ENCODE measurements at places on chromosomes 11 and 22.

DNA sequence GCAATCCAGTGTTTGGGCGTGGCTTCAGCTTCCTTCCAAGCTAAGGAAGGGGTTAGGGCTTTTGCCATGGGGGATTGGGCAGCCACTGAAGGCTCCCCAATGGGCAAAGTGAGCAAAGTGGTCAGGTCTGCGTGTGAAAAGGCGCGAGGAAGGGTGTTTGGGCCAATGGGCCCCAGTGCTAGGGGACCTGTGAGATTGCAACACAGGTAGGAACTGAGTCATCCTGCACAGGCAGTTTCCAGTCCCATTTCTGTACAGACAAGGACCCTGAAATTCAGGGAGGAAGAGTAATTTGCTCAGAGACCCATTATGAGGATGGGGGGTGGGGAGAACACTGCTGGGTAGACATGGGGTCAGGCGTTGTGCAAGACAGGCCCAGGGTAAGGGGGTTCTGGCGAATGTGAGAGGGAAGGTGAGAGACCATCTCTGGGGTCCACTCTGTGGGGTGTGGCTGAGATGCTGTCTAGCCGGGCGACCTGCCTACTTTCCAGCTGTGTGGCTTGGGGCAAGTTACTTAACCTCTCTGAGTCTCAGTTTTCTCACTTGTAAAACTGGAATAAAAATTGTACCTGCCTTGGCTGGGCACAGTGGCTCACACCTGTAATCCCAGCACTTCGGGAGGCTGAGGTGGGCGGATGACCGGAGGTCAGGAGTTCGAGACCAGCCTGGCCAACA lies 7.3 kb downstream of the CCDC88B start:
- no peak for DNase-seq

DNA sequence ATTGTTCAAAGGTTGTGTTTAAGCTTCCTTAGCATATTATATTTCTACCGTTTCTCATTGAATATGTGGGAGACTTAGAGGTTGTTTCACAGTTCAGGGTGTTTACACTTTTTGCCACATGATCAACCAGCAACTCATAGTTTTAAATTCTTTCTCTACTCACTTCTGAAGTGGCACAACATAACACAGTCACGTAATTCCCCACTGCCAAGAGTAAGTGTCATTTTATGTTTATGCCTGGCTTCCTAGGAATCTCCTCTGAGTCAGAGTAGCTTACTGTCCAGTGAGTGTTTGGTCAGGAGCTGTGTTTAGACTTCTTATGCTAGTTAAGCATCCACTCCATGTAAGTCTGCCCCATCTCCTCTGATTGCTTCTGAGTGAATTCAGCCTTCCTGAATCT lies 520.8 kb upstream of the KIRREL3 start:
- DNase-seq = no peak

GRCh38 chr11:121563900-121564822 lies 111.4 kb upstream of the SORL1-AS1 start:
- DNase-seq = no peak

- no peak for DNase-seq
Measured at GRCh38 chr11:118933486-118933885, 7.8 kb upstream of the BCL9L start.

DNA sequence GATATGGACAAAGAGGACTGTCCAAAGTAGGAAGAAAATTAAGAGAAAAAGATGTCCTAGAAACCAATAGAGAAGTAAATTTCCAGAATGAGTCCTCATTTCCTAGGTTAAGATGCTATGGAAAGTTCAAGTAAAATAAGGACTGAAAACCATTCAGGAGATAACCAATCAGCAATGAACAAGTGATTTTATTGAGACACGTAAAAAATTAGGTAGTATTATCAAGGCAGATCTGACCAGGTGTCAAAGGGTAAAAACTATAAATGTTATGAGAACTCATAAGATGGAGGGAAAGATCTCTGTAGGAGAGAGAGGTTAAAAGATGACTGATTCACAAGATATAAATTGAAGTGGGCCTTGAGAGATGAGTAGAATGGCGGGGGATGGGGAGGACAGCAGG lies 50.2 kb downstream of the SPATA19 start:
- DNase-seq = no peak

DNA sequence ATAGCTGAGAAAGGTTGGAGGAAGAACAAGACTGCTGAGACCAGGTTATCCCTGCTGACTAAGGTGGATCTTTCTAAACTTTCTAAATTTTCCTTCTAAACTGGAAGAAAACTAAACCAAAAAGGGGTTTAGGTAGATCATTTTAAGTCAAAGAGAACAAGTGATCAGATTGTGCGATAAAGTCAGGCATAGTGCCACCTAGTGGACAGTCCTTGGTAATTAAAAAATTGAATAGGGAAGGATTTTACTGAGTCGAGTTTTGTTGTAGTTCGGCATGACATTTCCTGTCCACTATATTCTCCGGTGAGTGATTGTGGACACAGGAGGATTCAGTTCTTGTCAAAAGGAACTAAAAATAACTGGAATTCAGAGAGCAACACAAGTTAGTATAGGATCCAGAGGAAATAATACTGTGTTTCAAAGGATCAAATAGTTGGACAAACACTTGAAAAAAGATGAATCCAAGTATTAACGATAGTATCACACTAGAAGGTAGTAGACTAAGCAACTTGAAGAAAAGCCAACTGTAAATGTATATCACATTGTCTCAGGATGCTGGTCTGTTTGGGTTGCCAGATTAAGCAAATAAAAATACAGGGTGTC lies 1236.4 kb downstream of the FAM181B start:
- DNase-seq = no peak

GRCh38 chr22:45704648-45705047 lies 33.0 kb downstream of the ATXN10 start:
- no peak for DNase-seq

DNA sequence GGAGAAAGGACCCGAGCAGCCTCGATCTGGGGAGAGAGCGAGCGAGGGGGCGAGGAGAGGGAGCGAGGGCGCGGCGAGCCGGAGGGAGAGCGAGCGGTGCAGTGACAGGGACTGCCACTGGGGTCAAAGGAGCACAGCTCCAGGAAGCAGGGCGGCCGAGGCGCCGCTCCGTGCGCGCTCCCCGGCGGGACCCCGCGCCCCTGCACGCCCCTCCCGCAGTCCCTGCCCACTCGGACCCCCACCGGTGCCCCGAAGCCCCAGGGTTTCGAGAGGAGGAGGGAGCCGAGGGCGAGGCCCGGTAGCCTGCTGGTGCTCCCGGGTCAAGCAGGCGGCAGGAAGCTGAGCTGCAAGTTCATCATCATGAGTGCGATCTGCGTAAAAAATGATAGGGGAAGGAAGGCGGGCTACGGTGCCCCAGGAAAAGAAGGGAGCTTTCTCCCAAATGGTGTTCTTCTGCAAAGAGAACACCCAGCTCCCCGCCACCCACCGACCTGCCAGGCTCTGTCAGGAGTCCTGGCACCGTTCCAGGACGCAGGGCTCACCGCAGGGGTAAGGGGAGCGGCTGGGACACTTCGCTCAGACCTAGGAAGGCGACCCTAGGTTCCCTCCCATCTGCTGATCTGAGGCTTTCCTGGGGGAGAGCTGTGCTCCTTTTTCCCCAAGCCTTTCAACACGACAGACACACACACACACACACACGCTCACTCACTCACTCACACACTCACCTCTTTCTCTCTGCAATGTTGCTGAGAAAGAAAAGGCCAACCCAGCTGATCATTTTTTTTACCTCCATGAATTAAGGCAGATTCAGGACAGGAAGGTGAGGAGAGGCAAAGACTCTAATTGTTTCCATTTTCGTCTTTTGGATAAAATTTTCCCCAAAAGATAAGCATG lies at the start of gene MPPED2:
MPPED2 (minus strand) TSS at position 103 of the 894 bp plus-strand sequence. CDS start 5,980 bp downstream, outside the sequence.
- peak; percentile 34 for DNase-seq

DNA sequence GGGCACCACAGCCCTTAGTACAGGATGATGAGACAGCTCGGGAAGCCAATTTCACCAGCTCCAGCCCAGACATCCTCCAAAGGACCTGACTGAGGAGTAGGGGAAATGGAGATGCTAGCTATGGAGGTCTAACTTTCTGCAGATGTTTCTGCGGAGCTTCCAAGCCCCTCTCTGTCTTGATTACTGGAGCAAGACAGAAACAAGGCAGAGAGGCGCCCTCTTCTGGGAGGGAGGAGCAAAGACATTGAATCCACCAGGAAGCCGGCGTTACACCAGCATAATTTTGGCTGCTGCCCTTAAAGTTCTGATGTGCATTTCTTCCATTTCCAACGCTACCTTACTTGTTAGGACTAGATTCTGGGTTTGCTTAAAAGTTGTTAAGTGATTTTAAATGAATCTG lies 107.3 kb upstream of the HSD17B12 start:
- no peak for DNase-seq

DNA sequence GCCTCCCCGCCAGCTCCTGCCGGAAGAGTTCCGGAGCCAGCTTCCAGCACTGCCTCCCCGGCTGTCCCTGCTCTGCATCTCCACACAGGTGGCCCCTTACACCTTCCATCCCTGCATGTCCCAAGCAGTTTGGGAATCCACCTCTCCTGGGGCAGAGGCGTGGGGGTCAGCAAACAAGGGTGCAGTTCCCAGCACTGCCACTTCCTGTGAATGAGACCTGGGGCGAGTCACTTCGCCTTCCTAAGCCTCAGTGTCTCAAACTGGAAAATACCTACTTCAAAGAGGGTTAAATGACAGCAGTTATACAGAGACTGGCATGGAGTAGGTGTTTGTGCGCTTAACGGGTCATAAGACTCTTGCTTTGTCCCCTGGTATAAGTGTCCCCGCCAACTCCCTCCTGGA lies 5.2 kb downstream of the CYTH4 start:
- DNase-seq = no peak

DNA sequence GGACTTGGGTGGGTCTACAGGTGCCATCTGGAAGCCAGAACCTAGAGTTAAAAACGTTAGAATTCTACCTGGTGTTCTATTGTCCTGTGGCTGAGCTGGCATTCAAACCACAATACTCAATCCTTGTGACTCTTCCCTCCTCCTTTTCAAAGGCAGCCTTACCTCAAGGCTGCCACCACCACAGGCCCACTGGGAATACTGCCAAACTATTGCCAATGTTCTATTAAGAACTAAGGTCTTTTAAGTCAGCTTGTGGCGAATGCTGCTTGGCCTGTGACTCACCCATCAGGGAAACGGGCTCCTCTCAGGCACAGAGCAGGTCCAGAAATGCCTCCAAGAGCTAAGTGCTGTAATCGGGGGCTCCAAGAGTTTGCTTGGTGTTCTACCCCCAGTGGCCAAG lies 1008.4 kb downstream of the JRKL start:
- no peak for DNase-seq

GRCh38 chr11:65017937-65018336 lies 4.0 kb downstream of the ARL2 start:
- DNase-seq = no peak

DNA sequence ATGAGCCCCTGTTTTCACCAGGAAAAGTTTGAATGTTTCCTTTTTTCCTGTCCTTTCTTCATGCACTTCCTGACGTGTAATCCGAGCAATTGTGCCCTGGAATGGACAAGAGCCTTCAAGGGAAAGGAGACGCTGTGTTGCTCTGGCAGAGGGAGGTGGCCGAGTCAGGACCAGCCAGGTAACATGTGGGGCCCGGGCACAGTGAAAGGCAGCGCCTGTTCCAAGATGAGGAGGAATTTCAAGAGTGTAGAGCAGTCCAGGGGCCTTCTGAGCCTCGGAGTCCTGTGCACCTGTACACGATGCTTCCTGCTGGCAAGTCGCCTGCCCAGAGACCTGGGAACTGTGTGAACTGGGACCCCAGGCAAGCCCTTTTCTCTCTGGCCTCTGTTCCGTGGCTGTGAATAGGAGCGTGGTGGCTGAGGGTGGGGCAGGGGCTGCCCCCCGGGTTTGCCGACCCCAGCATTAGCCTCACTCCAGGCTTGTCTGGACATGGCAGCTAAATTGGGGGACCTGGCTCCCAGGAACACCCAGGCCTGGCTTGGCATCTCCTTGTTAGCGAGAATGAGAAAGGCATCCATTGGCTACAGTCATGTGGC lies 92.0 kb downstream of the MYEOV start:
- DNase-seq = no peak

DNA sequence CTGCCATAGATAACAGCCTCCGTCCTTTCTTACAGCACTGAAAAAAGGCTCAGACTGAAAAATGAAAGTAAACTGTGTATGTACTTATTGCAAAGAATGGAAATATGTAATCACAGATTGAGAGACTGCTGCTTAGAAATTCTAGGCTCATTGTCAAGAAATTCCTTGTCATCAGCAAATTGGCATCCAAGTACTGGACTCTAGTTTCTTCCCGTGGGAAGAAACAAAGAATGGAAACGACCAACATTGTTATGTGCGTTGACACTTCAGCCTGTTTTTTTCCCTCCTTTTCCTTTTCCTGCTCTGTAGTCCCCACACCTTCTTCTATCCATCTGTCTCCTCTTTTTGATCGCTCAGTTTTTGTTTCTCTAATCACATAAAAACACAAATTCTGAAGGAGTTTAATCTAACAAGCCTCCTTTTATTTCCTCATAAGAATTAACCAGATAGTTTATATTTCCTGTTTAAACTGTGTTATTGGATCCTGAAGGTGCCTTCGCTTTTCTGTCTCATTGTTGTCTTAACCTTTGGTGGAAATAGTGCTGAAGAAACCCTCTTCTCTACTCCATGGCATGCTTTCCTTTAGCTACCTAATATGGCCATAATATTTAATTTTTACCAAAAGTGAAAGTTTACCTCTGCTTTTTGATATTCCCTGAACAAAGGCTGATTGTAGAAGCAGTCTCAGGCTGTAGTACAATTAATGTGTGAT lies 20.0 kb upstream of the CASP12 start:
- no peak for DNase-seq

DNA sequence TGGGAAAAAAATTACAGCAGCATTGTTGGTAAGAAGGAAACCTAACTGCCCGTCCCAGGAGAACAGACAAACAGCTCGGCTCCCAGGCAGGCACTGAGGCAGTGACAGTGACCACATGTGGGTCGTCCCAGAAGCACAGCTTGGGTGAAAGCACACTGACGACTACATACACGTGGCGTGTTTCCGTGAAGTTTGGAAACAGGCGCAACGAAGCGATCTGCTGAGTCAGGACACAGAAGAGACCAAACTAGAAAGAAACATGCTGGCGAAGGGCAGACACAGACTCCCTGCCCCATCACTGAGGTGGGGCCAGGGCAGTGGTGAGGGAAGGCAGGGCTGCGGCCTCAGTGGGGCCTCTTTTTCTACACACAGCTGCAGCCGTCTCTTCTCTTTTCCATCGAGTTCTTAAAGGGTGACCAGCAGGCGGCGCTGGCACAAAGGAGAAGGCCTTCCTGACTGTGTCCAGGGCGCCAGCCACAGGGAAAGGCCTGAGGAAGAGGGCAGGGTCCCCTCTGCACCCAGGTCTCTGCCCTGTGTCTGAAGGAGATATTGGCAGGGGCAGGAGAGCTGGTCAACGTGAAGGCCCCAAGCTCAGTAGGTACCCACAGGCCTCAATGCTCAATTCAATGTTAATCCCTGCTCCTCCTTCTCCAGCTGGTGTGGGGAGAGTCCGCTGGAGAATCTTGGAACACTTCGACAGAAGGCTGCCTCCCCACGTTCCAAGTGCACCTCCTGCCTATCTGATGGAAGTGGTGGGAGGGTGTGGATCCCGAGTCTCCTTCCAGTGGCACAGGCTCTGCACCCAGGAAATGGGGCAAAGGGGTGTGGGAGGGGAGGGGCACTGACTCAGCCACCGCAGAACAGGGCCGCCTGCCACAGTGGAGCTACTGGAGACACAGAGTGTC lies 19.9 kb downstream of the CARS1 start:
- peak; percentile 77 for DNase-seq

Data from caudate nucleus (tissue), 63 donors.